K562 (cell line): ENCODE measurements at places on chromosomes 2 and 18. TPM values are rescaled to one million over a fixed set of nuclear protein-coding genes. Genes with fewer than 3 reads are reported as not detected.

DNA sequence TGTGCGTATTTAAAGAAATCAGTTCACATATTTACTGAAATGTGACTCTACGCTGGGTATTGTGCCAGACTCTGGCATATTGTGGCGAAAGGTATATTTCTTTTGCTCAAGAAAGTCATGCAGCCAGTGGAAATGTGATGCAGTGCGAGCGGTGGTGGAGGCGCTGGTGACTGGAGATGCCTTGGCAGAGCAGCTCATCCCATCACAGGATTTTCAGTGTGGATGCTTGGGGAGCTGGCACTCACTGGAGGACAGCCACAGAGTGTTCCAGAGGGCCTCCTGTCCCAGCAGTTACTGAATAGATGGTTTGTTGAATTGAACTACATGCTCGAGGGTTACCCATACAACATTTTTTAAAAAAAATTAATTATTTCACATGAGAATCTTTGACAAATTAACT is 117.6 kb downstream of the ZNF407 start:
- DNase-seq = no peak

DNA sequence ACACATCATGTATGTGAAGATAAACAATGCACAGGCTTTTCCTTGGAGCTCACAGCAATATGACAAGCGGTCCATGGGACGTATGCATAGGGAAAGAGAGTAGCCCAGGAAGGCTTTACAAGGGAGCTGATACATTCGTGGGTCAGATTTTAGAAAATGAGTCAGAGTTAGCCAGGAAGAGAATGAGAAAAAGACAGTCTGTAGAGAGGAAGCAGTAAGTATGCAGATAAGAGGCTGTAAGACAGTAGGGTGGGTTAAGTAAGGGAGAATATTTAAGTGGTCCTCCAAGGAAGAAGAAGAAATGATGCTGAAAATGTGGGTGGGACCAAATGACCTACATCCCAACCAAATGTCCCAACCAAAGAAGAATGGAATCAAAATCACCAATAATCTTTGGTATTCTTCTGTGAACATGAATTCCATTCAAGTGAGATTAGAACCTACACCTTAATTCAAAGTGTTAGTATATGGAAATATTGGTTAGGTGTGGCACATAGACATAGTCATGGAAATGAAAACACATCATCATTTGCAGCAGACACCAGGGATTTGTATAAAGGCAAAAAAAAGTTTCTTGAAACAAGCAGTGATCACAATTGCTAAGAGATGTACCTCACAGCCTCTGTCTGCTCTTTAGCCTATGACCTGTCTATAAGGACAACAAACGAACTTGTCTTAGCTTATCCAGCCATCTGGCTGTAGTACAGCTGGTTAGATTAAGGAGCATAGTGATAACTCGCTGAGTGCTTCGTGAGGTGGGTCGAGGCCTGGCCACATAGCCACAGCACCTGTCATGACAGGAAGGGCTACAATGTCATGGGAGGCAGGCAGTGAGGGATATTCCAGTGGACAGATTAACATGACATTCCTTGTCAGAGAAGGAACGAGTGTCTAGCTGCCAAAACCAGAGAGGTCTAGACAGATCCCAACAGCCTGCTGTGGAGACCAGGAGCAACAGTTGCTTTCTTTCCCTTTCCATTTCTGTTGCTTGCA is 133.6 kb downstream of the ALK start:
- no peak for DNase-seq

TCF23 gene
- not detected in 2 replicates for total RNA-seq

PSMA8 gene
- total RNA-seq = not detected in 2 replicates

DNA sequence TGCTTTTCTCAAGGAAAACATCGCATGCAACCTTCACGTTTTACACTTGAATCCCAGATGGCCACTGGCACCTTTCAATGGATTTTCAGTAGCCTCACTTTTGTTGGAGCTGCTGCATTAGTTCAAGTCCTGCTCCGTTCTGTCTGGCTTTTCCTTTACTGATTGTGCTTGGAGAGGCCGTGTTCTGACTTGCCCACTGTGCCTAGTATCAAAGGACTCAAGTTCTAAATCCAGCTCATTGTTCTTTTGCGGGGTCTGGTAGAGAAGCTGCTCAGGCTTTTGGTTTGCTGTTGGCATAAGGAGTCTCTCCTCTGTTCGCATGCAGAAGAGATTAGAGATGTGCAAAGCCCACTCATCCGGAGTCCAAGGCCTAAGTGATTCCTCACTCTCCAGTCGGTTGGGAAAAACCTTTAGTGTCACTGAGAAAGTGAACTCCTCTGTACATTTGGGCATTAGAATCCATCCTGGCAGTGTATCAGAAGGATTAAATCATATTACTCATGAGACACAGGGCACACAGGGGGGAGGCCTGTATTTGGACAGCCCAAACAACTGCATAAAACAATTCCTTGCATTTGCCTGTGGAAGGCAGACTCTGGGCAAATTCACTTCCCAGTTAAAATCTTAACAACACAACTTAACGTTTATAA is 69.7 kb downstream of the NCK2 start:
- DNase-seq = no peak
